ENCODE measurements at places on chromosomes 4 and X.

DNA sequence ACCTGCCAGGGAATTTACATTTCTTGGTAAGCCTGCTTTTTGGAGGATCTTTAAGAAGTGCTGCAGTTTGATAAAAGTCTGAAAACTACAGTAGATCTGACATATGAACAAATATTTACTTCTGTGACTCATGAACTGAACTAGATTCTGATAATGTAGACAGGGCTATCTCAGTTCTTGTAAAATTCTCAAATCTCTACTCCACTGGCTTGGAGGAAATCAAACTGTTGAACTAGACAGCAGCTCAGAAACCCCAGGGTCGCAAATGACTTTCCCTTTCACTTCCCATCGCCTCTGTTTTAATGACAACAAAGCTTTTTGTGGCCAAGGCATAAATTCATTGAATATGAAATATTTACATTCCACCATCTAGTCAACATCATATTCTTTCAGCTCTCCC is 15.4 kb upstream of the OCIAD1 start:
- no peak for DNase-seq

DNA sequence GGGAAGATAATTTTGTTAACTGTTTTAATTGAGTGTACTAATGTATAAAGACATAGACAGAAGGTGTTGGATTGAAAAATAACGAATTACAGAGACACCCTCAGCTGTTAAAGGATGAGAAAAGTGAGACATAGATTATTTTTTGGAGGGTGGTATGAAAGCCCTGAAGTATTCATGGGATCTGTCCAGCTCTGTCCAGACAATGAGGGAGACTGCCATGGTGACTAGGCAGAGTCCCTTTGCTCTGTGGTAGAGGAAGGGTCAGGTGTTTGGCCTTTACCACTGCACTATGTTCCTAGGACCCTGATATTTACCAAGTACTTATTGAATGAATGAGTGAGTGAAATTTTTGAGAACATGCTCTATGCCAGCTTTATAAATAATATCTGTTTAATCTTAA is 11.4 kb downstream of the FGF2 start:
- no peak for DNase-seq

GRCh38 chrX:109954955-109955354 is 48.0 kb upstream of the TMEM164 start:
- no peak for DNase-seq

DNA sequence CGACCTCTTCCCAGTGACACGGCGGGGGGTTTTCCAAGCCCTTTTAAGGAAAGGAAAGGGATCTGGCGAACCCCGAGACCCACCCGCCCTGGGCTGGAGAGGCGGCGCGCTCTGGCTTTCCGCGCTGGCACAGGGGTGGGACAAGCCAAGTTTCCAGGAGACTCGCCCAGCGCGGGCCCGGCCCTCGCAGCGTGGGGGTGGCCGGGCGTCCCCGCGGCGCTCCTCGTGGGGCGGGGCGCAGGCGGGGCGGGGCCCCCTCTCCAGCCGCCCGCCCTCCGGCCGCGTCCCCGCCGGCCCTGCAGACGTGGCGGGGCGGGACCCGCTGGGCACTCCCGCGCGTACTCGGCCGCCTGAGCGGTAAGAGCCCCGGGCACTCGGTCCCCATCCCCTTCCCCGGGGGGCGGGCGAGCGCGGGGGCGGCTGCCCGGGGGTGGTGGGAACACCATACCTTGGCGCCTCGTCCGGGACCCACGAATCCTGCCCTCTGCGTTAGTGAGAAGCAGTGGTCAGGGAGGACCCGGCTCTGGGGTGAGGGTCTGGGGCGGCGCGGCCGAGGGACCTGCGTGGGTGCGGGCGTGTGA is at the start of gene FAM114A1:
FAM114A1 (plus strand) TSS at position 329 of the 581 bp plus-strand sequence. CDS start 10,273 bp downstream, outside the sequence.
- peak; percentile 38 for DNase-seq

DNA sequence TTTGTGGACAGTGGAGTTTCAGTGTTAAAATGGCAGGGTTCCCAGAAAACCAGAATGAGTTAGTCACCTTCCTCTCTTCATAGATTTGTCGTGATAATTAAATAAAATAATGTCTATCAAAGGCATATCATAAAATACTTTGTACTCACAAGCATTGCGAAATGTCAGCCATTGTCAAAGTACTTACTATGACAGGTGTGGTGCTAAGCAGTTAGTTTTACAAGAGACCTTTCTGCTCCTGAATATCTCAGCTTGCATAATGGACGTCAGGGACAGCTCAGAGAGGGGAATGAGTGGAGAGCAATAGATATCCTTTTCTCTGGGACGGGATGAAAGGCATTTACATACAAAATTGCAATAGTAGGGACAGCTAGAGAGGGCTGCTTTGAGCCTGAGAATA is 560.9 kb downstream of the KCNIP4 start:
- no peak for DNase-seq

GRCh38 chrX:69759921-69760625 is 144.2 kb downstream of the EDA start:
- no peak for DNase-seq

DNA sequence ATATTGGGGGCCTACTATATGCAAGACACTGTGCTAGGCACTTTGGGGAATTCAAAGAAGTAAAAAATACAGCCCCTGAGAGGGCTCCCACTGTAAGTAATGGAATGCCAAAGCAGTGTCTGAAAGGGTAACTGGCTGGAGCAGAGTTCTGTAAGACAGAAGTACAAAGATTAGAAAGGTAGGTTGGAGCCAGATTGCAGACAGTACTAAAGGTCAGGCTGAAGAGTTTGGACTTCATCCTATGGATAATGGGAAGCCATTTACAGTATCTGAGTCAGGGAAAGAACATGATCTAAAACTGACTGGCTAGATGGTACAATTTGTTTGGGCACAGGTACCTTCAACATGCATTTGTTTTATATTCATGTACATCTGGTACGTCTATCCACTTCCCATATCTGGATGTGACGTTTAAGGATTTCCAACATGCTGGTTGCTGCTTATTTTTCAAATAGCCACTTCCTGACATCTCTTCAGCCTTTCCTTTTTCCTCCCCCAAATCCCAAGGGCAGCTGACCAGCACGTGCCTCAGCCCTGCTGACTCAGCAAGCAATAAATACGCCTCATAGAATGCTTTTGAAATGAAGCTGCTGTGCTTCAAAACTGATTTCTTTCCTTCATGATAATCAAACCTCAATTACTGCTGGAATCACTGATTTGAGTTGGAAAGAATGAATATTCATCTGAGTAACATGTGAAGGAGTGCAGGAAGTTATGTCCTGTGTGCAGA is 9.5 kb downstream of the ENOX2 start:
- DNase-seq = no peak

DNA sequence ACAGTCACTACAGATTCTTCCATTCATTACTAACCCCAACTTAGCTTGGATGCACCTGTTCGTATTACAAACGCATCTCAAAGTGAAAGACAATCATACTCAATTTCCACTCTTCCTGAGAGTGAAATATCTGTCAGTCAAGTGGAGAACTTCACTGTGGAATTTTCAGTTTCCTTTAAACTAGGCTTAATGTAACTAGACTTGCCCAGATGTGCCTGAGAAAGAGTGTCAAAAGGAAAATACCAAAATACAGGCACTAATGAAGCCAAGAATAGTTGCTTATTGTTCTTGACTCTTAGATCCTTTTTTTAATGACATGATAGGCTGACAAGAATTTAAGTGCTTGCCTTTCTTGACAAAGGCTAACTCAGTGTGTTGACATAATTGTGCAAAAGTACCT is 72.4 kb upstream of the NR3C2 start:
- no peak for DNase-seq

- no peak for DNase-seq
Observed at GRCh38 chrX:68988865-68989264, 160.0 kb downstream of the EFNB1 start.

DNA sequence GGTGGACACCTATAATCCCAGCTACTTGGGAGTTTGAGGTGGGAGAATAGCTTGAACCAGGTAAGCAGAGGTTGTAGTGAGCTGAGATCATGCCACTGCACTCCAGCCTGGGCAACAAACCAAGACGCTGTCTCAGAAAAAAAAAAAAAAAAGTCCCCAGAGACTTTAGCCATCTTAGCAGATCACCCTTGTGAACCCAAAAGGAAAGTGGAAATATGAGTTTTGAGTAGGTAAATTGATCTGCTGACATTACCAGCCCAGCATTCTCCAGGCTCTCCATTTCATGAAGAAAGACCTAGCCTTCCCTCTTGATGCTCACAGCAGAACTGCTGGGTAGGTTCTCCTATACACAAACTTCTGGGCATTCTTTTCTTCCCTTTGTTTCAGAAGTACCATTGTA is 24.5 kb upstream of the HNRNPD start:
- DNase-seq = no peak

DNA sequence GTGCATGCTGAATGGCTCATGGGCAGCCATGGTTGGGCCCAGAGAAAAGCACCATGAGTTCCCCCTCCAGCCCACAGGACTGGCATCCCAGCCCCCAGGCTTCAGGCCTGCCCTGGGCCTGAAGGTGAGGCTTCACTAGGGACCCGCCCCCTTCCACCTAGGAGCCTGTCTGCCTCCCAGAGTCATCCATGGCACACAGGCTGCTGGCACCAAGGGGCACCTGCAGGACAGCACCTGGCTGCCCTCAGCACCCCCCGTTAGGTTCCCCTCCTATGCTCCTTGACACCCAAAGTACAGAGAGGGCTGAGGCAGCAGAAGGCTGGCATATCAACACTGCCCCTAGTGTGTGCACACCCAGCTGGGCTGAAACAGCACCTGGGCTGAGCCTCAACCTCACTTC is 566.7 kb upstream of the PCDH7 start:
- no peak for DNase-seq

DNA sequence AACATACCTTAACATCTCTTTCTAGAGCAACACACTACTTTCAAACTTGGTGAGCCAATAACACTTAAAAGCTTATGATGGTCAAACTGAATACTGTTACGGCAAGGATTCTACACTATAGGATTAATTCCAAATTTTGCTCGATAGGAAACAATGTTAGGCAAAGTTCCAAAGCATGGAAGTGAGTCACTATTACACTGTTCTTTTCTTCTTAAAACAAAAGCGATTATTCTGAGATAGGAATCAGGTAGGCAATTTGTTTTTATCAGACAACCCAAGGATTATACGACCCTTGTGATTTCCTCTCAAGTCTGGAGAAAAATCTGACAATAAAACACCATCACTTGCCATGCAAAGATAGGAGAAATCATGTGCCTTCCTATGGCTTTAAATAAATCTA is 81.5 kb downstream of the HUWE1 start:
- DNase-seq = no peak

GRCh38 chr4:7390336-7390735 is 44.4 kb downstream of the PSAPL1 start:
- no peak for DNase-seq

- no peak for DNase-seq
Observed at GRCh38 chrX:28880136-28880535, 292.9 kb downstream of the IL1RAPL1 start.

DNA sequence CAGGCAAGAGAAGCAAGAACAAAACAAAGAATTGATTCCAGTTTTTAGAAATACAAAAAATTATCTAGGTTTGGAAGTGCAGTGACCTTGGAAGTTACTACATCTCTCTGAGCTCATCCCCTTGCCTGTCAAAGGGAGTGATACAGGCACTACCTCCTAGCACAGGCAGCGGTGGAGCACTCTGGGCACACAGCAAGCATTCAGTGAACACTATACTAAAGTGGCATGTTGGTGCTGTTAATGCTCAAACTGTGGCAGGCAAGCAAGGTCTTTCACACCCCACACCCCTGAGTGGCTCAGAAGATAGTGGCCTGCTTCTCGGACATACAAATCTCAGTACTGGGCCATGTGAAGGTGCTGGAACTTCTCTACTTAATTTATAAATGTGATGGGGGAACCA is 51.2 kb downstream of the DRD5 start:
- no peak for DNase-seq

DNA sequence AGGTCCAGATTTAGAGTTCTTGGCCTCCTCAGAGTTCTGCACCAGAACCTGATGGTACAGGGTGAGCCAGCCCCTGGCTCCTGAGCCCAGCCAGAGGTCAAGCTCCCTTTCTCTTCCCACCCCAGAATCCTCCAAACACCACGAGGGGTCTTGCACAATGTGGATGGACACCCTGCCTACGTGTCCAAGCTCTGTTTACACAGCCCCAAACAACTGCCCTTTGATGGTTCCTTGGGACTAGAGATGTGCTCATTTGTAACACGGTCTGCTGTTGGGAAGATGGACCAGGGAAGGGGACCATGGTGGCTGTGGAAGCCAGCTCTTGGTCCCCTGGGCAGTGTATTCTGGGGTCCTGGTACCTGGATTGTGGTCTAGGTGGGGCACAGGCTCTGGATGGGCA is 40.0 kb upstream of the RPS6KA3 start:
- DNase-seq = no peak

- no peak for DNase-seq
Observed at GRCh38 chr4:147102596-147102995, 156.9 kb upstream of the TTC29 start.

GRCh38 chrX:71292669-71293365 is 8.7 kb upstream of the ITGB1BP2 start:
- DNase-seq = no peak

GRCh38 chrX:17500145-17500579 is 125.2 kb downstream of the NHS start:
- no peak for DNase-seq

DNA sequence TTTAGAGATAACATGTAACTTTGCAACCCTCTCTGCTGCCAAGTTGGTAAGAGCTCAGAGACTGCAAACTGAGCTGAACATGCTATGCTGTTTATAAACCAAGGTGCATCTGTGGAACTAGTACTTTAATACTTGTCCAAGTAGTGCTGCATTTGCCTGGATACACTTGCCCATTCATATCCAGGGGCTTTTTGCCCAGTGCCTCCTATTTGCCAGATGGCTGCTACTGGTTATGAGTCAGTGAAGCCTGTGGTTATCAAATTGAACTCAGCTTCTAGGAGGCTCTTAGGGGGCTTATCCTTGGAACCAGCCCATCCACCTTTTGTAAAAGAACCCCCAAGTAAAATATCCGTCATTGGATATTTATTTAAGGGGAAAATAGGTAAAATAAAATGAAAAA is 79.6 kb downstream of the AFF2 start:
- no peak for DNase-seq

GRCh38 chrX:49102190-49102589 is 21.3 kb downstream of the GPKOW start:
- no peak for DNase-seq

- no peak for DNase-seq
Observed at GRCh38 chr4:116881077-116881476, 204.3 kb downstream of the TRAM1L1 start.

DNA sequence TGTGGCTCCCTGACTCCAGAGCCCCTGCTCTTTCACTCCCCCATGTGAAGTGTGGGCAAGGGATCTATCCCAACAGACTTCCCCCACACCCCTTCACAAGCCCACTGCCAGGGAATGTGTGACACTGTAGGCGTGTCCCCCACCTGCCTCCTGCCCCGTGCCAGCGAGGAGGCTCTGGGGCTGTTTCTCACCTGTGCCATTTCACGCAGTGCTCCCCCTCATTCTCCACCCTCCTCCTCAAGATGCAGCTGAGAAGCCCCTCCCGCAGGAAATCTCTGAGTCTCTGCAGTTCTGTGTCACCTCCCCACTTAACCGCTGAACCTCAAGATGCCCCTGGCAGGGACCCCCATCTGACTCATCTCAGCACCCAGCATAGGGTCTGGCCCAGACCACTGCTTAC is 5.4 kb downstream of the MAN2B2 start:
- no peak for DNase-seq

GRCh38 chr4:165079476-165079875 is 25.8 kb downstream of the TRIM75 start:
- no peak for DNase-seq
